Fibroblast of skin of left biceps (primary cell): ENCODE measurements at places on chromosomes 6 and 20.

DNA sequence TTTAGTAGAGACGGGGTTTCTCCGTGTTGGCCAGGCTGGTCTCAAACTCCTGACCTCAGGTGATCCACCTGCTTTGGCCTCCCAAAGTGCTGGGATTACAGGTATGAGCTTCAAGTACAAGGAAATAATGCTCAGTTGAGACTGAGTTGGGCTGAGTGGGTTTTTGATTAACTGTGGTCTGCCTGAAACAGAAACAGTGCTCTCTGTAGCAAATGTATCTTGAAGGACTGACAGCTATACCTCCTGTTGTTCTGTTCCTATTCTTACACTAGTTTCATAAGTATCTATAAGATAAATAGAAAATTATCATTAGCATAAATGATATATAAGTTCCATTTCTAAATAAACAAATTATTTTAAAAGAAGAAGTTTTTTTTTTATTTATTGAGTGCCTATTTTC lies 142.8 kb upstream of the PTPRK start:
- DNase-seq = no peak

DNA sequence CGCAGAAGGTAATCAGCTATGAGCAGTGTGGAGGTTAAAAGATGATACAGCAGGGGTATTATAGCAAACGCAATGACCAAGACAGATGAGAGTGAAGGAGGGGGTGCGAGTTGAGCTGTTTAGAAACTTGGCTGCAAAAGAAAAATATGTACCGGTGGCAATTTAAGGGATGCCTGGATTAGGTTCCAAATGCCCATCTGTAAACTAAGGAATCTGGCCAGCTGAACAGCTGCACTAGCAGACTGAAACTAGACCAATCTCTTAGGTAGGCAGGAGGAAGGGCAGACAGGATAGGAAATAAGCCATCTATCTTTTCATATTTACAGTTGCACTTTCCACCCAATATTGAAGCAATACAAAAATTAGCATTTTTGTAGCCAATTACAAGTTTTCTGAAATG lies 407.6 kb downstream of the HTR1B start:
- DNase-seq = no peak

DNA sequence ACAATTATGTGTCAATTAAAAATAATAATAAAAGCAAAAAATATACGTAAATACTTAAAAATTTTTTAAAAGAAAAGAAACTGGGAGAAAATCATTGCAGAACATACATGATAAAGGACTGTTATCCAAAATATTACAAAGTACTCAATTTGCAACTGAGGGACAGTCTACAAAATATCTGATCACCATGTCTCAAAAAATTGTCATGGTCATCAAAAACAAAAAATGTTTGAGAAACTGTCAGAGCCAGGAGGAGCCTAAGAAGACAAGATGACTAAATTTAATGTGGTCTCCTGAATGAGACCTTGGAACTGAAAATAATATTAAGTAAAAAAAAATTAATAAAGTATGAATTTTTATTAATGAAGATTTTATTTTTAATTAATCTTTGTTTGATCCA lies 43.5 kb downstream of the DTNBP1 start:
- DNase-seq = no peak

DNA sequence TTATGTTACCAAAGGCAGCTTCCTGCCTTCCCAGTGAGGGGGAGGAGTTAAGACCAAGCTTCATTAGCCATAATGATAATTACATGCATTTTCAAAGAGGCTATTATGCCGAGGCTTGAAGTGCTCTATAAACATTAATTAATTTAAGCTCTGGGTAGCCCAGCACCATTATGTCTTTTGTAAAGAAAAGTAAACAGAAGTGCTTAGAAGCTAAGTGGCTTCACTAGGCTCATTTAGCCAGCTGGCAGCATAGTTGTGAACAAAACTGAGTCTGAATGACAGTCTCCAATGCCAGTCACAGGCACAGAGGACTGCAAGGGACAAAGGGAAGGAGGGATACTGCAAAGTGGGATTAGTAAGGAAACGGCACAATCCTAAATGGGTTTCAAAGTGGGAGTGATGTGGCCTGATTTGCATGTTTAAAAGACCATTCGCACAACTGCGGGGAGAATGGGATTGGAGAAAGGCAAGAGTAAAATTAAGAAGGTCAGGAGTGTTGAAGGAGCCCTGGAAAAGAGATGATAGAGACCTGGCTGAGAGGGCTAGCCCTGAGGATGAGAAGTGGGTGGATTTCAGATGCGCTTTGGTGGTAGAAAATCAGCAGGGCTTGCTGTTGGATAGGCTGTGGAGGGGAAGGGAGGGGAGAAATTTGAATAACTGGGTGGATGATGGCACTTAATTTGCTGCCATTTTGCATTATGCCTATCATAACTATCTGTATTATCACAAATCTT lies 20.1 kb upstream of the ISM1 start:
- DNase-seq = no peak

DNA sequence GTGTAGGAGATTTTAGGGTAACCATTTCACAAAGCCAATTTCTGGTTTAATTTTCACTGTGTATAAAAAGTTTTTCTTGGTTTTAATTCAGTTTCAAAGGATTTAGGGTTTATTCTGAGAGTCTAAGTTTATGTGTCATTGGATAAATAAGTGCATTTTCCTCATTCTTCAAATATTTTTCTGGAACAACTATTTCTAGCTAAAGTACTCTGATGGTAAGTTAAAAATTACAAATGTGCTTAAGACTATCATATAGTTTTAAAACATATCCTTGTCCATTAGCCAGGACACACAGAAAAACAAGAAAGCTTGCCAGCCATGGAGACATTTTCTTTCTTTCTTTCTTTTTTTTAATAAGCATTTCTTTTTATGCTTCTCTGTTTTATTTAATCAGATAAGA lies 333.0 kb downstream of the RFPL4B start:
- no peak for DNase-seq

- no peak for DNase-seq
These were observed 1.1 kb downstream of the CTSA start for GRCh38 chr20:45892049-45892825.
